Stimulated activated CD8-positive, alpha-beta memory T cell treated with anti-CD3 and anti-CD28 coated beads, Interleukin-4, amount 100 ng/mL, for 1 hour (primary cell): ENCODE measurements at places on chromosomes 1 and 21.

DNA sequence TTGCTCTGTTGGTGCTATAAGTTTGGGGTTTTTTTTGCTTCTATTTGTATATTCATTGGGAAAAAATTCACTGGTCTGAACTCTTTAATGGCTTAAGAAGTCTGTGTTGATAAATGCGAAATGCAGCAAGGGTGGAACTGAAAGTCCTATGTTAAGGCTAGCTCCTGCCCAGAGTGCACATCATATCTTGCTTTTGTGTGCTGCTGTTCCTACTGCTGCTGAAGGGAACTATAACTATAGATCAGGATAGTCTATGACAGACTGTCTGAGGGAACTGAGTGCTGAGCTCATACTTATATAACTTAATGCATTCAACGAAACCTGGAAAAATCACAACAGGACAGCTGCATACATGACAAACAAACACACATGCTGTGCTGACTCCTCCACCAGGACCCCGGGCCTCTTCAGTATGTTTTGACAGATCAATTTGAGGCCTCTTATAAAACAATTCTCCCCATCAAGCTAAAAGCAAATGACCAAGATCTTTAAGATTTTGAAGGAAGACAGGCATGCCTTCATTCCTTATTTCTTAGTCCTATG, 1031.5 kb upstream of the ADGRL2 start:
- DNase-seq, result no peak

- no peak for DNase-seq
Observed at GRCh38 chr1:215970406-215970805, 403.3 kb downstream of the KCTD3 start.

DNA sequence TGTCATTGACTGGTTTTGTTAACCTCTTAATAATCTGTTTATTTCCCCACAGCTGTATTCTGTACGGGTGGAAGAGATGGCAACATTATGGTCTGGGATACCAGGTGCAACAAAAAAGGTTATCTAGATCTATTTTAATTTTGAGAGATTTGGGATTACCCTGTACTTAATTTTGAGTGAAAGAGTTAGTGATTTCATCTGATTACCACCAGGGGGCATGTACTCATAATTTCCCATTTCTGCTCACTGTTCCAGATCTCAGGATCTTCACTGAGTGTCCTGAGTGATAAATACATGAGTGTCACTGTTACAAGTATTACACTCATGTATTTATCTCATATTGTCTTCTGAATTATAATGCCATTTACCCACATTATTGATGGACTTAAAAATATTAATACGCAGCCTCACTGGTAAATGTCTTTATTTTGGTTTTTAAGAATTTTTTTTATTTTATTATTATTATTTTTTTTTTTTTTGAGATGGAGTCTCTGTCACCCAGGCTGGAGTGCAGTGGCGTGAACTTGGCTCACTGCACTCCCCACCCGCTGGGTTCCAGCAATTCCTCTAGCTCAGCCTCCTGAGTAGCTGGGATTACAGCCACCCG, 27.4 kb downstream of the DTL start:
- no peak for DNase-seq

DNA sequence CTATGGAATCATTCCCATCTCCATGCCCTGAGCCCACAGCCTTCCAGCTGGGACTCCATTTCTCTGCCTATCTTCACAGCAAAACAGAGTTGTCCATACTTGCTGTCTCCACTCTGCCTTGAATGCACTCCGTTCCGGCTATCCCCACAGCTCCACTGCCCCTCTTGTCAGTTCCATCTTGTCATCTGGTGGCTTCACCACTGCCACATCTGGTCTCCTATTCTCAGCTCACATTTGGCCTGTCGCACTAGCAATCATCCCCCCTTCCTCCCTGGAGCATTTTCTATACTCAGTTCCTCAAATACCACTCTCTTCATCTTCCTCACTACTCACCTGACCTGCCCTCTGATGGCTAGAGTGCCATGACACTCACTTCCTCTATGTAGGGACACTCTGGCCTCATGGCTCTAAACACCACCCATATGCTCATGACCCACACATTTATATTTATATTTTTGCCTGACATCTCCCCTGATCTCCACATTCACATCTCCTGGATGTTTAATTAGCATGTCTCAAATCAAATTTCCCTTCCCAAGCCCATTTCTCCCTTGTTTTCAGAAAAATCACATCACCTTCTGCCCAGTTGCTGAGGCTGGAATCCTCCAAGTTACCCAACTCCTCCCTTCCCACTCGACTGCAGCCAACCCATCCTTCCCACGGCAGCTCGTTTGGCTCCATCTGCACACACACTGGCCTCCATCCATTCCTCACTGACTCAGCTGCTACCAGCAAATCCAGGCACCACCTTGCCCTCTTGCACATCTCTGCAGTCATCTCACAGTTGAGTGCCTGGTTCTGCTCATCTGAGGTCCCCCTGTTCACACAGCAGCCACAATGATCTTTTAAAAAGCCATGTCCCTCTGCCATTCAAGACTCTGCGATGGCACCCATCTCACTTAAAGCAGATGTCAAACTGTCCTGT, 6.1 kb downstream of the ZNF692 start:
- no peak for DNase-seq

DNA sequence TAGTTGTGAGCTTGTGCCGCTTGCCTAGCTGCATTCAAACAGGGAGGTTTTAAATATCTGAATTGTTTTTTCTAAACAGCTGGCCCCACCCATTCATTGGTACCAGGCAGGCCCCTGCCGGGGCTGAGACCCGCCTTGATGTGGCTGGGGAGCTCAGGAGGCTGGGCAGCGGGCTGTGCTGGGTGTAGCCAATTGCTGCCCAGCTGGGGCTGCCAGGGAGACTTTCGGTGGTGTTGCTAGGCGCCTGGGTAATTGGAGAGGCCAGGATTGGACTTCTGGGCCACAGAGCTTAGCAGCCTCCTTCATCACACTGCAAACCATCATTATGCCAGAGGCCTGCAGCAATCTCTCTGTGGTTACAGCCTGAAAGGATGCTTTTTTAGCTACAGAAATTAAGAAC, 12.2 kb downstream of the RHBDL2 start:
- no peak for DNase-seq

DNA sequence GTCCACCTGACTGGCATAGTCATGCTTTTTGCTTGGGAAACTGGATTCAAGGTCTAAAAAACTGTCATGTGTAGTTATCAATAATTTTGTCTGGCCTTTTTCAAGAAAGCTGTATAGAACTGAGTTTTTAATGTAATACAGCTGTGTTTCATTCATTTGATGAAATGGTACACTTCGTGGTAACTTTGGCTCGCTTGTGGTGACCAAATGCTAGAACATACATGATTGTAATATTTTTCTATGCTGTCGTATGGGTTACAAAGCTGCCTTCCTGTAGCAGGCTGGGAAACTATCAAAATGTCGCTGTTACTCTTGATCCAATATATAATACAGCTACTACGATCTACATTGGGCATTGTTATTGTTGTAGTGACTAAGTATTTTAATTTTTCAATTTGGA, 2.1 kb downstream of the LRRC42 start:
- DNase-seq, result no peak

DNA sequence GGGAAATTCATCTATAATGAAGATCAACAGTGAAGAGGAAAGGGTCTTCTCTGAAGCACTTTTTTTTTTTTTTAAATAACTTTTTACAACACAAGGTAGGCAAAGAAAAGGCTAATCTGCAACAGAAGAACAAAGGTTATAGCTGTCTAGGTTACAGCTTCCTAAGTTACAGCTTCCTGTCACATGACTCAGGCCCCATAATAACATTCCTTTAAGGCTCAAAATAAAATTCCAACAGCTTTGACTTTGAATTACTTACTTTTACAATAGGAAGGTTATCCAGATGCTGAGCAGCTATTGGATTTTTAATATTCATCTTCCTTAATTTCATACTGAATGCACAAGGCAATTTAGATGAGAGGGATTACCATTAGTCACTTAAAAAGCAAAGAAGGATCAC, 40.4 kb upstream of the TMEM61 start:
- DNase-seq, result no peak

GRCh38 chr1:54989968-54990810, 8.5 kb upstream of the BSND start:
- no peak for DNase-seq

- no peak for DNase-seq
Observed at GRCh38 chr1:30757352-30758120, at the start of gene LAPTM5. Gene LAPTM5, minus strand, starts transcription at chr1:30757774. Its CDS starts 29 bp downstream, at chr1:30757745.

DNA sequence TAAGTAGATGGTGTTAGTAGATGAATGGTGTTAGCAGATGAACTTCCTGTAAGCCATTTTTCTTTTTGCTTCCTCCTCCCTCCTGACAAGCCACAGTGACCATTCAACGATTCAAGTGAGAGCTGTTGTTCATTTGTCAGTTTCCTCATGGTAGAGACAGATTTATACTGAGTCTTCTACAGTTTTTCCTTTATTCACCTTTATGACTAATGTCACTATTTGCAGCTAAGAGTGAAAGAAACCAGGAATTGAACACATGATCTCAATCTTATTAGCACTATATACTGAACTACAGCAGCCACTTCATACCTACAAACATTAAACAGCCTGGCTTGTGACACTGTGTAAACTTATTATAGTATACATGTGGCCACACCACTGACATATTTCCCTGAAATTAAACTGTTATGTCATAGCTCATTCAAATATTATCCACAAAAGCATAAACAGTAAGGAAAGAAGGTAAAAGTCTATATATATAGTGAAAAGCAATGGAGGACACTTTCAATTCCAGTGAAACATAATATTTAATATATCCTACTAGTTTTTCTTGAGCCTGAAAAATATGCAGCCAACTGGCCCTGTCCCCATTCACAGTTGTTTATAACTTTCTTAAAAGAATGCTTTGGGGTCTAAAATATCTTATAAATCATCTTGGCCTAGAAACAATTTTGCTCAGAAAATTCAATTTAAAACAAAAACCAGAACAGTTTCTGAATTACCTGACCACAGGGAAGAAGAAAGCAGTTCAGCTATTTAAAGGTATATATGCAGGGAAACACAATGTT, 566.9 kb upstream of the ZRANB2 start:
- DNase-seq, result no peak

GRCh38 chr1:47031059-47031458, 7.6 kb downstream of the CYP4X1 start:
- no peak for DNase-seq

- DNase-seq, result no peak
Observed at GRCh38 chr1:151934048-151934493, 24.8 kb upstream of the THEM4 start.

- no peak for DNase-seq
Observed at GRCh38 chr1:183893561-183894289, 88.8 kb downstream of the RGL1 start.

DNA sequence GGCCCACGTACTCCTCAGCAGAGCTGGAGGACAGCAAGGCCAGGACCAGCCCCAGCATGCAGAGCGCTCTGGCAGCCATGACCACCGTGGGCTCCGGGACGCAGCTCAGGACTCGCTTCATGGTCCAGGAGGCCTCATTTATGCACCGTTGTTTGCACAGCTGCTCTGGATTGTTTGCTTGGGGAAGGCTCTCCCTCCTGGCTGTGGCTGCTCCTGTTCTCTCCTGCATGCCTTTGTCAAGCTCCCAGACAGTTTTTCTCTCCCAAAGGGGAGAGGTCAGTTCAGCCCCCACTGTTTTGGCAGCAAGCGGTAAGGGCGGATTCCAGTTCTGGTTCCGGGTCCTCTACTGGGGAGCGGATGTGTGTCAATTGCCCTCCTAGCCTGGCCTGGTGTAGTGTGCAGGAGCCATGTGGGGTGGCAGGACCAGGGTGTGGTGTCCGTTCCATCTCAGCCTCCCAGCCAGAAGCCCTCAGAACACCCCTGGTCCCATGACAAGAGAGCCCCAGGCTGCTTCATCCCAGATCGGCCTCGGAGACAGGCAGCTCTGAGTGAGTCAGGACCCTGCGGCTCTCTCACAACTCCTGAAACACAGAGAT, at the start of gene TFF3:
Gene TFF3 (minus strand): TSS at position 114 of the 596 bp plus-strand sequence. CDS start 35 bp downstream, at position 79.
- DNase-seq, result no peak

DNA sequence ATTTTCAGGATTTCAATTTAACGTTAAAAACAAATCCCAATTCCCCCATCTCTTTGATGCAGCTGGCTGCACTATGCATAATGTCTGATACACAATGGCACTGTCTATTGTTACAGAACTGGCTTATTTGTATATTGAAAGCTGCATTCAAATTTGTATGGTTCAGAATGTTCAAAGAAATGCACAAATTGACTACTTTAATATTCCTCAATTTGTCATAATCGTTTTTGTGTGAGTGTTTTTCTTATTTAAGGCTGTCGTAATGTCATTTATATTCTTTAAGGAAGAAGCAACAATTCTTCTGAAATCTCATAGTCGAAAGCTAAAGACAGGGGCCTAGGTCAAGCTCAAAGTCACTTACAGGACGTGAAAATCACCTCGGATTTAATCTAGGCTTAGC, 341.4 kb upstream of the ZRANB2 start:
- DNase-seq, result no peak

- no peak for DNase-seq
Observed at GRCh38 chr1:78493451-78493850, 2.7 kb downstream of the PTGFR start.

DNA sequence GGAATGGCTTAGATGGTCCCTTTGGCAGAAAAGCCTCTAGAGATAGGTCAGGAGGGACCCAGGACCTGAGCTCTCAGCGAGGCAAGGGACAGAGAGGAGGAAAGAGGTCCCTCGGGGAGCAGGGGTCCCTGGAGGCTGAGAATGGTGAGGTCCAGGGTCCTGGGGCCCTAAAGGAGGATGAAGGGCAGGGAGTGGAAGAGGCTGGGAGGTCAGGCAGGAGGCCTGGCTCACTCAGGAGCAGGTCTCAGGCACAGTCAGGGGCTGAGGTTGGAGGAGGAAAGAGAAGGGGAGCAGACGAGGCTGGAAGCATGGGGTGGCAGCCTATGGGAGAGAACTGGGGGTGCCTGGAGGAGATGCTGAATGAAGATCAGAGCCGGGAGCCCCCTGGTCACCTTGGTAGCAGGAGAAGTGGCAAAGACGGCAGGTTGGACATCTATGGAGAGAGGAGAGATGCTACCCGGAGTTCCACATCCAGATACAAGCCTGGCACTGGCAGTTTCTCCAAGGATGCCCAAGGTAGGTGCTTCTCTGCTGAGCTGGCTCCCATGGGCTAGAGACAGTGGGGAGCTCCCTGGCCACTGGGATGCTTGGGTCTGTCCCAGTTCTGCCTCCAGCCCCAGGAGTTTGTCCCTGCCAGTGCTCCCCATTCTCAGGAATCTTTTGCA, 22.6 kb downstream of the IGFN1 start:
- DNase-seq, result no peak

DNA sequence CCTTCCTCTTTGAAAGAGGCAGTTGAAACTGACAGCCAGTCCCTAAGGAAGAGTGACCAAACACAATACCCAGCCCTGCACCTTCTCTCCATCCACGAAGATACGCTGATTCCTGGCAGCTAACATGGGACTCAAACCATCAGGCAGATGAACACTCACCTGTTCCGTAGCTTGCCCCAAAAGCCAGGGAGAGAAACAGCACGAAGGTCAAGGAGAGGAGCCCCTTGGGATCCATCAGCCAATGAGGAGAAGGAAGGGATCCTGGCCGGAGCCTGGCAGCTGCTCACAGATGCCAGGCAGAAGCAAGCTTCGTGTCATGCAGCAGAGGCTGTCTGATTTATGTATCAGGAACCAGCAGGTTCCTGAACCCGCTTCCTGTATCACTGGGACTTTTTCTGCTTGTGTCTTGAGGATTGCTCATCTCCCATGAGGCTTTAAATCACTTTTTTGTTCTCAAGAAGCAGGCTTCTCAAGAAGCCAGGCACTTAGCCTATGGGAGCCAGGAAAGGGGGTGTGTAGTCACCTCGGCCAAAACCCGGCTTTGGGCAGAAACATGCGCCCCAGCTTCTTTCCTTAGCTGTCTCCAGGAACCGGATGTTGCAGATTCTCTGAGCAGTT, at the start of gene SLAMF1:
Gene SLAMF1 (minus strand): TSS at position 334 of the 618 bp plus-strand sequence. CDS start 99 bp downstream, at position 235.
- no peak for DNase-seq

GRCh38 chr1:36446746-36447145, 3.5 kb downstream of the OSCP1 start:
- no peak for DNase-seq

GRCh38 chr1:6591222-6591621, 11.4 kb downstream of the ZBTB48 start:
- DNase-seq, result no peak
